NCI-H774 (cell line): ENCODE measurements at places on chromosomes 3 and 15.
A peak's percentile ranks its signal among the peaks of the same experiment; 100 is the strongest.

DNA sequence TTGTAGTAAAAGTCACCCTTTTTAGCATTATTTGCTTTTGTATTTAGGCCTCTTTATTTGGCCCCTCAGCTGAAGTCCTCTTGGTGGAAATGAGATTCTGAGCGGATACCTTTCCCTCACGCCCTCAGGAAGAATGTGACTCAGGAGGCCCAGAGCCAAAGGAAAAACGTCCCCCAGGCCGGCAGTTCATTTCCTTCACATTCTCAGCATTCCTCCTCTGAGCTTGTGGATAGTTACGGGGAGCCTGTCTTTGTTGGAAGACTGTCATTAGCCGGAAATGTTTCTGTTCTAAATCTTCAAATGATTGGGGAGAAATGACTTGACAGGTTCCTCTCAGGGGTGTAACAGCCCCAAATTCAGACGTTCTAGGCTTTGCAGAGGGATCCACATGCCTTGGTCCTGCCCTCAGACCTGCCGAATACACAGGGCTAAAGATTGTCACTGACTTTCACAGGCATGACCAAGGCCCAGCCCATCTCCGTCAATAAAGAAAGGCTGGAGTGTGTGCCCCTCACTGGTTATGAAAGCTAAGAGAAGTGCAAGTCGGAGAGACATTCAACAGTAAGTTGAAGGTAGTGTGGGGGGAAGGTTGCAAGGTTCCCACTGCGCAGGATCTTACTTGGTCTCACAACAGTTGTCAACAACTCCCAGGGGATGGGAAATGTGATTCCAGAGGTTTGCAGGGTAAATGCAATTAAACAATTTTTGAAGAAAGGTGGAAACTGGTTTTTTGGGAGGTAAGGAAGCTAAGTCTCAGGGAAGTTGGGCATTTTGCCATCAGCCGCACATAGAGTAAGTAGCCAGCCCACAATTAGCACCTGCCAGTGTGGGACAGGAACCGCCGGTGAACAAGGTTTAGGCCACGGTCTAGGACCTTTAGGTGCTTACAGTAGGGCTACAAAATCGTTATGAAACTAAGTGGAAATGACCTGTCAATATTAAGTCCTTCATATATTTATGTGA is 39.7 kb upstream of the MYZAP start:
- no peak for DNase-seq

DNA sequence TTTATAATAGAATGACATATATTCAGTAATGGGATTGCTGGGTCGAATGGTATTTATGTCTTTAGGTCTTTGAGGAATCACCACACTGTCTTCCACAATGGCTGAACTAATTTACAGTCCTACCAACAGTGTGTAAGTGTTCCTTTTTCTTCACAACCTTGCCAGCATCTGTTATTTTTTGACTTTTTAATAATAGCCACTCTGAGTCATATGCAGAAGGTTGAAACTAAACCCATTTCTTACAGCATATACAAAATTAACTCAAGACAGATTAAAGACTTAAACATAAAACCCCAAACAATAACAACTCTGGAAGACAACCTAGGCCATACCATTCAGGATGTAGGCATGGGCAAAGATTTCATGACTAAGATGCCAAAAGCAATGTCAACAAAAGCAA is 671.4 kb downstream of the AGBL1 start:
- no peak for DNase-seq

- DNase-seq, result no peak
Measured at GRCh38 chr3:63557912-63558311, 94.6 kb upstream of the SNTN start.

GRCh38 chr3:643376-643775 is 446.8 kb downstream of the CHL1 start:
- no peak for DNase-seq

DNA sequence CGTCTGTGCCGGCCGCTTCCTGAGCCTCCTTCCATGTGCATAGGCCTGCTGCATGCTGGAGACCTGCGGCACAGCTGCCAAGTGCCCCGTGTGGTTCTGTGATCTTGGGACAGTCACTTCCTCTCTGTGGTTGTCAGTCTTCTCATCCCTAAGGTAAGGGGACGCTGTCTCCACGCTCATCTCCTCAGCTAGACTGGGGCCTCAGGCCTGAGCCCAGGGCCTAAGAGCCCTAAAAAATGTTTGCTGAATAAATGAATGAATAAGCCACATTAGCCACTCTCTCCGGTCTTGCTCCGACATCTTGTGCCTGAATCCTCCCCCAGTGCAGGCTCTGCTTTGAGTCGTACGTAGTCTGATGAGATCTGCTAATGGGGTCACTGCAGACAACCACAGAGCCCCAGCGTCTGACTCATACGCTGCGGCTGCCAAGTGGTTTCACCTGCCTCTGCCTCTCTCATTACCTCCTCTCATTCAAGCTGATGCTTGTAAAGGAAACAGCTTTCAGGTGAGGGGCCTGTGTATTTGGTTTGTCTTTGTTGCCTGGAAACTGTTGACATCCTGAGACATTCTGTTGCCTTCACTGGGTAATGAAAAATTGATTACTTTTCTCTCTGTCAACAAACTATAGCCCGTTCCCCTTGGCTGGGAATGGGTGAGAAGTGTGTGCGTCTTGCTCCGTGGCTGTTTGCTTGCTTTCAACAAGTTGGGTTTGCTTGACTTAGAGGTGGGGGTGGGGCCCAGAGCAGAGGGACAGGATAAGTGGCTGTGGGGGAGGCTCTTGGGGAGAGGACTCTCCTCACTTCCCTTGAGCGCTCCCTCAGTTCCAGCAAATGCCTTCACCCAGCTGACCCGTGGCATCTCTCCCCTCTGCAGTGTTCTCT is 15.9 kb downstream of the RPLP1 start:
- peak; percentile 90 for DNase-seq

DNA sequence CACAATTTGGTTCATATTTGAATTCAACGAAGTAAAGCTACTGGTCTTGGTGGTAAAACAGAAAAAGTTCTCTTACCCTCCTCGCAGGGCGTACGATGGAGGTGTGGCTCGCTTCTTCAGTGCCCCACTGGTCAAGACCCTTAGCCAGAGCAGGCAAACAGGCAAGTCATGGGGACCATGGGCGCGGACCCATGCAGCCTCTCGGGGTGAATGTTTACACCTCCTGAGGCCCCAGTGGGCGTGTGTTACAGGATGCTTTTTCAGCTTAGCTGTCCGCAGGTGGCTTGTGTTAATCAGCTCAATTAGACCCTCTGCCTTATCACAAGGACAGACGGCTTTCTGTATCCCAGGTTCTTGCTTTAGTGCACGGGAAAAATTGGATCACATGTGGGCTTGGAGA is 991.8 kb downstream of the GBE1 start:
- DNase-seq, result no peak

DNA sequence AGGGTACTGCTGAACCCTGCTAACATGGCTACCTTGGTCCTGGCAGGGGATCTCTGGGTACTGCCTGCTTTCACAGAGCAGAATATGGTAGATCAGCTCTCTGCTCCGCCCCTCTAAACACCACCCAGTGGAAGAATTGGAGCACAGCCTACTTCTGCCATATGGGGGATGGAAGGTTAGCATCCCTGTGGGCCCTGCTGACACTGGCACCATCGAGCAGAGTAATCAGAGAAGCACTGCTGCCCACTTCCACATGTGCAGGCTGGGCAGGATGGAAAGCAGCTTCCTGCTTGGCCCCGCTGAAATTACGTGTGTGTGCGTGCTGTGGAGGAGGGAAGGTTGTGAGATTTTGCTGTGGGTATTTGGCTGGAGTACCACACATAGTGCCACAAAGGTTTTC is 24.8 kb downstream of the CCR1 start:
- no peak for DNase-seq

- no peak for DNase-seq
Measured at GRCh38 chr3:46281551-46281950, 39.3 kb downstream of the CCR3 start.

GRCh38 chr3:18766974-18767373 is 341.8 kb upstream of the SATB1 start:
- DNase-seq, result no peak

- DNase-seq, result peak; percentile 40
Measured at GRCh38 chr15:68666120-68666811, 87.5 kb downstream of the CORO2B start.

DNA sequence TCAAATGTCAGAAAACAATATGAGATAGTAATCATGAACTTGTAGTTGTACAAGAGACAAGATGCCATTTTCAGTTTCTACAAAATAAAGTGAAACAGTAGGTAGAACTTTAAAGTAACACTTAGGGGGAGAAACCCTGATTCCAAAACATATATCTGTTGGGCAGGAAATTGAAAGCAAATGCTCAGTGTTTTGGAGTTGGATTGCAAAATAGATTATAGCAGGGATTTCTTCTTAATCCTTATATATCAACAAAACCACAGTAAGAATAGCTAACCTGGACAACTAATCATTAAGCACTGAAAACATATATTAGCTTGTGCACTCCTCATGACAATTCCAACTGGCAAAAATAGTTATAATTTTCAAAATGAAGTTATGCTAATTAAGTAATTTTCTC is 46.9 kb downstream of the COMMD2 start:
- DNase-seq, result no peak

DNA sequence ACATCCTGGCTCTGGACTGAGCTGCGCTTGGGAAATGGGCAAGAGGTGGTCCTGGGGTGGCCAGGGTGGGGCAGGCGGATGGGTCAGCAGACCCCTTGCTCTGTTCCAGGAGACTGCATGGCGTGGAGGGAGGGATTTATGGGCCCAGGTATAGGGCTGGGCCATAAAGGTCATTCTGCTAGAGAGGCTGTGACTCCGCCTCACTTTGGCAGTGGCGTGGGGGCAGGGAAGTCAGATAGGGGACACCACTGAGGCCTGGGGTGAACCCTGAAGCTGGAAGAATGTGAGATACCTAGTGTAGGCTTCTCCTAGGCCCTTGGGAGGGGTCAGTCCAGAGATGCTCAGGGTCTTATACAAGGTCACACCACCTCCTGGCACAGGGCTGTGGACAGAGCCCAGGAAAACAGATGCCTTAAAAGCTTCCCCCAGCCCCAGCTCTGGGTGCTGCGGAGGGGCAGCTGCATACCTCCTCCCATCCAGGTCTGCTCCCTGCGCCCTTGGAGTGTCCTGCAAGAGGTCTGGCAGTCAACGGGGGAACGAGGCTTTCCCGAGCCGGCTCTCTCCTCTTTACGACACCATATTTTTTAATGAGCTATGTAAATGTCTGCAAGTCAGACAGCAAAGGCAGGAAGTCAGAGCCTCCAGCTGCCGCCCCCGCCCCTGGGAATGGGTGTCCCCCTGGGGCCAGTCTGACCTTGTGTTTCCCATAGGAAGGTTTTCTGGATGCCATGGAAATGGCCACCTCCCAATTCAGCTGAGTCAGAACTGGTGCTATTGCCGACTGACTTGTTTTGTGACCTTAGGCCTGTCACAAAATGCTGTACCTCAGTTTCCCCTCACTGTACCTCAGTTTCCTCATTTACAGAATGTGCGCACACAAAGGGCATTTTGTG is 26.3 kb downstream of the LINGO1 start:
- no peak for DNase-seq

DNA sequence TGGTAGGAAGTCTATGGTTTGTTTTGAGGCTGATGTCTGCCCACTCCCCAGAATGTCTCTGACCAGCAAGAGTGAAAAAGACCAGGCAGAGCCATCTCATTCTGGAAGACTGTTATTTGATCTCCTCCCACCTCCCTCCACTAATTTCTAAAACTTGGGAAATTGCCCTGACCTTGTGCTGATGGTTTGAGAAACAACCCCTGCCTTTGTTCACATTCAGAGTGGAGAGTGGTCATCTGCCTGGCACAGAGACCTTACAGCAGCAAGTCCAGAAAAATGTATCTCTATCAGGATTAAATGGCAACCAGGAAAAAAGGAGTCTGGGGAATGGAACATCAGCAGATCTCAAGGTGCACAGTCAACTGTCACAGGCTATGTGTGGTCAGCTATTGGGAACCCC is 25.7 kb downstream of the SPATA12 start:
- DNase-seq, result no peak

DNA sequence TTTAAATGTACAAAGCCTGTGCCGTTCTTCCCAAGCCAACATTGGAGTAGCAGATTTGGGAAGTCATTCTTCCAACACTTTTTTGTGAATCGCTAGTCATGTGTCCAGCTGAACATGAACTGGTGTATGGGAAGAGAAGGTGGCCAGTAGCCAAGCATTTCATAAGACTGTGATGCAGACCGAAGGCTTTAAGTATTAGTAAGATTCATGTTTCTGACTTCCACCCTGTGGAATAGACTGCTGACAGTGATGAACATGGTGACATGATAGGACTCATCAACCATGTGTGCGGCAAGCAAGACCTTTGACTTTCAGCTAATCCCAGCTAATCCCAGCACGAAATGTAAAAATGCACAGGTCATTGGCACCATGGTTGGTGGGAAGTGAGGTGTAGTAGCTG is 48.3 kb upstream of the THSD4 start:
- DNase-seq, result no peak

DNA sequence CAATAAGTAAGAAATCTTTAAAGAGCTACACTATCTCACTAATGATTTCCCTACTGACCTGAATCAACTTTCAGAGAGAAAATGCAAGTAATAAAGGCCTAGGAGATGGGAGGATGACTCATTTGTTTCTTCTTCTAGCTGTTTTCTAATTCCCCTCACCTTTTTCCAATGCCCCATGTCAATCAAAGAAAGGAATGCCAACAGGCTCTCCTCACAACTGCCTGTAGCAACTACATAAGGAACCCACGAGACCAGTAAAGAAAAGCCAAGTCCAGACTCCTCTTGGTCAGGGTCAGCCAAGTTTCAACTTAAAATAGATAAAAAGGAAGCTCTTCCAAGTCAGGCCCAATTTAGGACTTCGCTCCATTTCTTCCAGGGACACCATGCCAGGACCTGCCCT is 201.9 kb downstream of the TNIK start:
- no peak for DNase-seq

DNA sequence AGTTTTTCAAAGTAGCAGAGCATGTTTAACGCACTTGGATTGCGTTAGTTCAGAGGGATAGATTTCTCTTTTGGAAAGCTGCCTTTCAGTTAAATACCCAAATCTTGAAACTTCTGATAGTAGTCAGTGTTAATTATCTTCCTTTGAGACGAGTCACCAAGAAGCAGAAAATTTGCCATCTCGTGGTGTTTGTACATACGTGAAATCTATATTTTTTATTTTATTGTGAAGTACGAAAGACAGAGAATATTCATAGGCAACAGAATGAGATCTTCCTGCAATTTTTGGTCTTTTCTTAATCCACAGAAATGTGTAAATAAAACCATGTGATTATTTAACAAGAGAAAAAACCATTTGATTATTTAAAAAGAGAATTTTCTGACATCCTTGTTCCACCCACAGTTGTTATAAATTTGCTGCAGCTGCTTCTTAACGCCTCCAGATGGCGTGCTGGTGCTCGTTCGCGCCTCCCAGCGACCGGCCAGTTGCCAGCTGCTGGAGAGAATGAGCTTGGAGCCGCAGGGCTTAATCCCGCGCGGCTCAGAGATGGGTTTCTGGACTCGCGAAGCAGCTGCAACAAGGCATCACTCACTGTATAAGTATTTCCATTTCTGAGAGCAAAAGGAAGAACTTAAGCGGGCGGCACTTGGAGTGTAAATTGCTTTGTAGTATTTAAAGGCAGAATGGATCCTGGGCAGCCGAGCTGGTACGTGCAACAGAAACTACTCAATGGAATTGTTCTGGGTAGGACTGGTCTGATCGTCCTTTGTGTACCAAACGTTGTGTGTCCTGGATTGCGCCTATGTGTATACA is 10.5 kb upstream of the SLITRK3 start:
- DNase-seq, result peak; percentile 95
